ENCODE measurements at places on chromosomes 3 and 15. TPM values are rescaled to one million over a fixed set of nuclear protein-coding genes. Genes with fewer than 3 reads are reported as not detected.

Gene TNFAIP8L3
- polyA plus RNA-seq = not detected

Gene GOLGA6A
- 0.09 TPM for polyA plus RNA-seq

Gene ANKDD1A
- not detected for polyA plus RNA-seq

Gene PSMD6
- 118 TPM for polyA plus RNA-seq

Gene TRPM1
- 0.09 TPM for polyA plus RNA-seq

Gene IQCF2
- not detected for polyA plus RNA-seq

Gene COL6A5
- not detected for polyA plus RNA-seq

Gene UROC1
- polyA plus RNA-seq = not detected

Gene C3orf22
- polyA plus RNA-seq = not detected

Gene FBXO40
- polyA plus RNA-seq = not detected

Gene IQCF5
- not detected for polyA plus RNA-seq

Measured in naive B cell (primary cell).